Stimulated activated CD4-positive, alpha-beta T cell treated with anti-CD3 and anti-CD28 coated beads, Interleukin-15, amount 100 ng/mL, for 1 hour (primary cell): ENCODE measurements at places on chromosomes 4 and X.

DNA sequence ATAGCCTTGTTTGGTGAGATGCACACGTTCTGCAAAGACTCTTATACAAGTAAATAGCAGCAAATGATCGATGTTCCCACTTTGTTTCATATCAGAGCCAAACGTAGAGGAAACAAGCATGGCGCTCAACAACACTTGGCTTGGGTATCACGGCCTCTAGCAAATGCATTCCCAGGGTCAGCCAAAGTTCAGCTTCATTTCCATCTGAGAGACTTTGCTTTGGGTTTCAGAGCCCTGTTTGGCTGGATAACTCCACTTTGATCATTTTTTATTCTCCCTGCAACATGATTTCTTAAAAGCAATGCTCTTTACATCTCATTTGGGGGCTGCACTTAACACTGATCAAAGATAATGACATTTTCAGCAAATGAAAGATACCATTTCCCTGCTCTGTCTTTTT lies 199.2 kb upstream of the FAM9B start:
- no peak for DNase-seq

DNA sequence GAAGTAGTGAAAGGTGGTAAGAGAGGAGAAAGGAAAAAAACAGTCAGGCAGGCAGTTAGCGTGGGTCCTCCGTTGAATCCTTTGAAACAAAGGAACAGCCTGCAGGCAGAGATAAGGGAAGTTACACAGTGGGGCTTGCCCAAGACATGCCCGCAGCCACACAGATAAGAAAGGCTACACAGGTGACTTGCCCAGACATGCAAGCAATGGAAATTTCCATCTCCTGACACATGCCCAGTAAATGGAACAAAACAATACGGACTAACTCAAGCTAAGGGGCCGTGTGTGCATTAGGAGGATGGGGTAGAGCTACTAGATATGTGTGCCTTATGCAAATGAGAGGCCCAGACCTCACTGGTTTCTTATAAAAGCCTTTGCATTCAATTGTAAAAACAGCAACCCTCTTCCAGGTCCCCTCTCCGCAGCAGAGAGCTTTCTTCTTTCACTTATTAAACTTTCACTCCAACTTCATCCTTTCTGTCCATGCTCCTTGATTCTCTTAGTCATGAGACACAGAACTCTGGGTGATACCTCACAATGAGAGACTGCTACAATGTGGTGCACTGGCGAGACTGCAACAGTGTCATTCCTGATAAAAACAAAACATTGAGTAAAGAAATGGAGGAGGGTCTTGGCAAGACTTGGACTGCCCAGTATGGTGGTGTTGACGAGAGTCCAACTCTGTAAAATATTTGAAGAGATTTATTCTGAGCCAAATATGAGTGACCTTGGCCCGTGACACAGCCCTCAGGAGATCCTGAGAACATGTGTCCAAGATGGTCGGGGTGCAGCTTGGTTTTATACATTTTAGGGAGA lies 997.4 kb upstream of the PRKX start:
- DNase-seq = no peak

GRCh38 chr4:142443469-142443868 lies 402.6 kb downstream of the INPP4B start:
- DNase-seq = no peak

DNA sequence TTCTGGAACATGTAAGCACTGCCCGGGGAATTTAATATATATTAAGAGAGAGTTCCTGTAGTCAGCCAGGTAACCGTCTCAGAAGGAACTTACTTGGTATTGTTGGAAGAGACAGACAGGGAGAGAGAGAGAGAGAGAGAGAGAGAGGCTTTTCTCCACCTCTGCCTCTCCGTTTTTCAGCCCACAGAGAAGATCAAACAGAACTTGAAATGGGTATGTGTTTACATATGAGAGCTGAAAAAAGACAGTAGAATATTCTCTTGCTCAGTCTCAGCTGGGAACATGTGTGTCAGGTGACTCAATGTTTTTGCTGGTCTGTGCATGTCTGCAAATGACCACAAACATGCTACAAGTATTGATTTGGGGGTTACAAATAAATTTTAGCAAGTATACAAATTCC lies 81.9 kb downstream of the MAGED1 start:
- no peak for DNase-seq

DNA sequence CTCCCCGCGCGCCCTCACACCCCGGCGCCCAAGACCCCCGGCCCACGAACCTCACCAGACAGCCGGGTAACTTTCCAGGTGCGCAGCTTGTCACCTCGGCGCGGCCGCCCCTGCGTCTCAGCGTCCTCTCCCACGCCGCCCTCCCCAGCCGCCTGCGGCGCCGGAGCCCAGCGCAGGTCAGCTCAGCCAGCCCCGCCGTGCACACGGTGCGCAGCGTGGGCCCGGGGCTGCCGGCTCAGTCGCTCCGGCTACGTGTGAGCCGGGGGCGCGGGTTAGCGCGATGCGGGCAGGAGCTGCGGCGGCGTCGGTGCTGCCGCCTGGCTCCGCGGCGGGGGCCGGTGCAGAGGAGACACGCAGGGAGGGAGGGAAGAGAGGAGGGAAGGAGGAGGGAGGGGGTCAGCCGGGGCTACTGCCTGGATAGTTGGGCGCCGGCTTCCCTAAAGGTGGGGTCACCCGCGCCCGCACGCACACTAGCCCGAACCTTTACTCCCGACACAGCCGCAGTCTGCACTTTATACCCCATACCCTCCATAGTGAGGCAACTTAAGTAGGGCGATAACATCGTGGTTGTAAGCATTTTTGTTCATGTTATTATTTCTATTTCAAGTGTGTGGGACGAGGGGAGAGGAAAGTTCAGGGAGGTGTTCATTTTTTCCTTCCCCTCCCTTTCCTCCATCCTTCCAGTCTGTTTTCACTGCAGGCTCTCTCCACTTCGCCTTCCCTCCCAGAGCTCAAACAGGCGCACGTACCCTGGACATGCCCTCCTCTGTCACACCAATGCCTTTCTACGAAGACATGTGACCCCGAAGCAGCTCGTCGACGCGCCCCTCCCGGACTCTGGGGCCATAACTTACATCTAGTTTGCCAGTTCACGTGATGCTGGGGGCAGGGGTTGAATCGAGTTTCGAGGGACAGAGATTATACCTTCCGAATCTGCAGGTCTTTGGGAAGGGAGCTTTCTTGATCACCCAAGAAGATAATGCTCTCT lies at the start of gene PRKG2:
Gene PRKG2, minus strand, starts transcription at position 342 of the 988 bp plus-strand sequence. CDS start 10,175 bp downstream, outside the sequence.
- no peak for DNase-seq

GRCh38 chr4:154577324-154577723 lies 13.2 kb downstream of the FGA start:
- DNase-seq = no peak

- no peak for DNase-seq
Observed at GRCh38 chr4:20096911-20097310, 154.8 kb upstream of the SLIT2 start.

DNA sequence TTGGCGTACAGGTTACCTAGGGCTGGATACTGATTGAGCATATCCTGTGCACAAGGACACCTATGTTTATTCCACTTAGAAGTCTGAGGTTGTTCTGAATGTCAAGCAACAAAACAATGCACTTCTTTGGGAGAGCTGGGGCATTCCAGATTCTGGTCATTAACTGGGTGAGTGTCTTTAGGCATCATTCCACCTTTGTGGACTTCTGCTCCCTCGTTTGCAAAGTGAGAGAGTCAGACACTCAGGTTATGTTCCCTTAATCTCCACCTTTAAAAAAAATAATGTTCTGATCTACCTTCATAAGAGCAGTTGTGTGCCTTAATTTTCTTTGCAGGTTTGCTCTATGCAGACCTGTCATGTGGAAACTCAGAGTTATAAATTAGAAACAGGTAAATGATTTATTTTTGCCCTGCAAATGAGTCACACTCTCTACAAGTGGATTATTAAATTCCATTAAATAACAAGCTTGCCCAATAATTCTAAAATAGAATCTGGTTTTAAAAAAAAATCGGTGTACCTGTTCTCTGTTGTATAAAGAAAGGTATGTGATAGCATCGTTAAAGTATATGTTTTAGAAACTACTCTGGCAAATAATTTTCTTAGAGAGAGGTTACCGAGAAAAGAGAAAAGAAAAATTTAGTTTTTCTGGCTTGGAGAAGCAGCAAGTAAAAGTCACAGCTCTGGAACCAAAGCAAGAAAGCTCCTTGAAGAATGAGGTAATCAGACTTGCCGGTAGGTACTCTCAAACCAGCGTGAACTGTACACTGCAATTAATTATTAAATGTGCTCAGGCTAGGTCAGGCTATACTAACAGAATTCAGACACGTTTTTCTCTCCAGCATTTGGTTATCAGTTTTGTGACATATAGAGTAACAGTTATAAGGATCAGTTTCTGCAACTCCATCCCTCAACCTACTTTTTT lies 93.2 kb downstream of the SORBS2 start:
- DNase-seq = no peak

DNA sequence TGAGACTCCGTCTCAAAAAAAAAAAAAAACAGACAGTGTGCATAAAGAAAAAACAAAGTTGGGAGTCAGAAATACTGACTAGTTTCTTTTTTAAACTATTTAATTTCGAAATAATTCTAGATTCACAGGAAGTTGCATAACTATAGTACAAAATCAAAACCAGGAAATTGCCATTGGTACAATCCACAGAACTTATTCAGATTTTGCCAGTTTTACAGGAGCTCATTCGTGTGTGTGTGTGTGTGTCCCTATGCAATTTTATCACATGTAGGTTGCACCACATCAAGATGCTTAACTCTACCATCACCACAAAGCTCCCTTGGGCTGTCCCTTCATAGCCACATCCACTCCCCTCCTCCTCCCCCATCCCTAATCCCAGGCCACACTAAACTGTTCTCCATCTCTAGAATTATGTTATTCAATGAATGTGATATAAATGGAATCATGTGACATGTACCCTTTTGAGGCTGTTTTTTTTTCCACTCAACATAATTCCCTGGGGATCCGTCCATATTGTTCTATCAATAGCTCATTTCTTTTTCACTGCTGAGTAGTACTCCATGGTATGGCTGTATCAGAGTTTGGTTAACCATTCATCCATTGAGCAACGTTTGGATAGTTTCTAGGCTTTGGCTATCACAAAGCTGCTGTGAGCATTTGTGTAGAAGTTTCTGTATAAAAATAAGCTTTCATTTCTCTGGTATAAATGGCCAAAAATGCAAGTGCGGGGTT lies 16.3 kb upstream of the DDX3X start:
- no peak for DNase-seq

DNA sequence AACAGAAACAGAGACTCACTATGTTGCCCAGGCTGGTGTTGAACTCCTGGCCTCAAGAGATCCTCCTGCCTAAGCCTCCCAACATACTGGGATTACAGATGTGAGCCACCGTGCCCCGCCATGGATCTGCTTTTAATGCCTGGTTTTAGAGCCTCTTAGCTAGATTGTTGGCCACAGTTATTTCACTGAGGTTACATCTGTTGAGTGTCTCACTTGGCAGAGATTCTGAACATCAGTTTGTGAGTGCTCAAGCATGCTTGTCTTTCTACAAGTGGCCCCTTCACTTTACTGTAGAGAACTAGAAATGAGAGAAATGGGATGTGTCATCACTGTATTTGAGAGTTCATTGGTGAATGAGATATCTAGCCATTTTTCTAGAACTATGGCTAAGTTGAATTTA lies 218.5 kb downstream of the APBB2 start:
- no peak for DNase-seq

GRCh38 chrX:154471839-154472684 lies 7.0 kb downstream of the LAGE3 start:
- no peak for DNase-seq

DNA sequence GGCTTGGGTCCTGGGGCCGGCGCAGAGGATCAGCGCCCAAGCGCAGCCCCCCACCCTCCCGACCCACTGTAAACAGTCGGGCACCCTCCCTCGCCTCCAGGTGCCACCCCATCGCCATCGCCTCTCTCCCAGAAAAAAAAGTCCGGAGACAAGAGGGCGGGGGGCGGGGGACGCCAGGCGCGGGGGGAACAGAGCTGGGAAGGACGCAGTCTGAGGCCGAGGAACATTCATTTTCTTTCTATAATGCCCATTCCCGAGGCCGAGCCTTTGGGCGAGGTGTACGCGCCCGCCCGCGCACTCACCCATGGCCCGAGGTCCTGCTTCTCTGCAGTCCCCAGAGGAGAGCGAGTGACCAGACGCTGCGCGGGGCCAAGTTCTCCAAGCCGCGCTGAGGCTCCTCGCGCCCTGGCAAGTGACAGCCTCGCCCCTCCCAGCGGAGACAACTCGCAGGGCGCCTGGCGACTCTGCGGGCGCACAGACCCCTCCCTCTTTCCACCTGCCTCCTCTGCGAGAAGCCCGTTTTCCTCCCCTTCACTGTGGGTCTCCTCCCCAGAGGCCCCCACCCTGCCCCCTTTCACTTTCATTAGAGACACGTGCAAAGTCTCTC lies 63.5 kb upstream of the WDR17 start:
- DNase-seq = no peak

DNA sequence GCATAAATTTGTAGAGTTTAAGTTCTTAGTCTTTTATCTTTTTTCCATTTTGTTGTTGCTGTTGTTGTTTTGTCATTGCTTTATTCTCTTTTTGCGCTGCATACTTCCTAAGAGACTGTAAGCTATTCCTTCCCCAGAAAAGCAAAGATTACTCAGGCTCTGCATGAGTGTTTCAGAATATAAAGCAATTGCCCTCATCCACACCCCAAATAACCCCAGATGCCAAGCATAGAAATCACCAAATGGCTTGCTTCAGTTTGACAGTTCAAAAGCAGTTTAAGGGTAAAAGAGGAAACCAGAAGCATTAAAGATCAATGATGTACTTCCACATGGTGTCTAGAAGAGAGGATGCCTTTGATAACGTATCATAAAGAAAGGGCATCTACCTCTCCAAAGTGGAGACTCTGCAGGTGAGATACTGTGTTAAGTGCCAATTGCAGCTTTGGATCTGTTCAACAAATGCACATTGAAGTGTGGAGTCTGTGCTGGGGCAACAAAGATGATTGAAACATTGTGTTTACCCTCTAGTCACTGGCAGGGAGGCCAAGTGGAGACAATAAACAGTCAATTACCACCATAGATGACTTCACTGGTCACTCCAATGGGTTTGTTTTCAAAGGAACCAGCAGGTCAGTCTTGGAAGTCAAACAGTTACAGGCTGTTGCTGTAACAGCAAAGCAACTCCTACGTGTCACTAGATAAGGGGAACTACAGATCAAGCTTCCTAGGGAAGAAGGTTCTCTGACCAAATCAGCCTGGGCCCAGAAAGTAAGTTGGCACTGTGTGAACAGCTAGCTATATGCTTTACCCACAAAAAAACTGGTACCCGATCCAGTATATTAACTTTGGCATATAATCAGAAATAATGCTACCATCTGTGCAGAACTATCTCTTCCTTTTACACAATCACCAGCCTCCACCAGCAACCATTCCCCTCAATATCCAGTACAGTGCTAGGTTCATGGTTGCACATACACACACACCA lies 40.6 kb upstream of the IL21 start:
- no peak for DNase-seq

DNA sequence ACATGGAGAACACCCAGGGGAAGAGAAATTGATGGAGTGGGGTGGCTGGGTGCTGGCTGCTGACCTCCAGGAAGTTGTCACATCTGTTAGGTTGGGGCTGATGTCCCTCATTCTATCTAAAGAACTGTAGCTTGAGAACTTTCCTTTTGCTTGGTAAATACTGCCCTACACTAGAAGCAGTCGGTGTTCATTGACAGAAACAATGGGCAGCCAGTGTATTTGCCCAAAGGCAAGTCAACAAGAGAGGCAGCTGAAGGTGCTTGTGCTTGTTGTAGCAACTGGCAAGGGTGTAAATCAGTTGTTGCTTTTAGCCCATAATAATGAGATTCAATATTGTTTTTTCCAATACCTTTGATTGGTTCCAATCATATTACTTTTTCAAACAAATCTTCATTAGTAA lies 956 bp downstream of the TMEM154 start:
- no peak for DNase-seq

GRCh38 chr4:134740290-134740689 lies 538.7 kb upstream of the PABPC4L start:
- DNase-seq = no peak
